ENCODE measurements at places on chromosomes 7 and 10. TPM values are rescaled to one million over a fixed set of nuclear protein-coding genes. Genes with fewer than 3 reads are reported as not detected.

GRCh38 chr7:82049891-82050533 lies 280.2 kb upstream of the HGF start:
- DNase-seq, result no peak

DNA sequence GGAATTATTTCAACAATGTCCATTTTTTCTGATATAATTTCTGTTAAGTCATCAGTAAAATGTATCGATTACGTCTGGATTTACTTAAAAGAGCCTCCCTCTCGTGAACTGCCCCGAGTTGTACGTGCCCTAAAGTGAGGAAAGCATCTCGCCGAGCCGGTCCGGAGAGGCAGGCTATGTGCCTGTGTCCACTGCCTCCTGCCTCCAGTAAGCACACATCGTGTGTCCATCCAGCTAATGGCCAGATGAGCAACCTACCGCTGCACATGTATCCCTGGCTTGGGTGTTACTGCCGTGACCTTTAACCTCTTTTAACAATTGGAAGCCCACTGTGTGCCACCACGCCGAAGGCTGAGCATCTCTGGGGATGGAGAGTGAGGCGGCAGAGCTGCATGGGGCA lies 23.2 kb upstream of the DNAJB6 start:
- DNase-seq, result no peak

DNA sequence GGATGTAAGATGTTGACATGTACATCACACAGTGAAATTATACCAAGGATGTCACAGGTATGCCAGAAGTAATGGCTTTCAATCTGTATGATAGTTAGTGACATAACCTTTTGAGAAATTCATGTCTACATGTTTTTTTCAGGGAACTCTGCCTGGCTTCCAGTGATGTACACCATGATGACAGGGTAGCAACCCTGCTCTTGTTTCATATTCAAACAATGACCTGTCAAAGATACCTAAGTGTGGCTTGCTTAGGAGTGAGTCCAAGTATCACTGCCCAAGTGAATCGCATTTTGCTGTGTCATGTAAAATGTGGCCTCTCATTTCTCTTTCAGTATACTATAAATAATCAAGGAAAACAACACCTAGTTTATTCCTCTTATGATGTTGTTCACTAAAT lies 205.8 kb upstream of the DKK1 start:
- no peak for DNase-seq

DNA sequence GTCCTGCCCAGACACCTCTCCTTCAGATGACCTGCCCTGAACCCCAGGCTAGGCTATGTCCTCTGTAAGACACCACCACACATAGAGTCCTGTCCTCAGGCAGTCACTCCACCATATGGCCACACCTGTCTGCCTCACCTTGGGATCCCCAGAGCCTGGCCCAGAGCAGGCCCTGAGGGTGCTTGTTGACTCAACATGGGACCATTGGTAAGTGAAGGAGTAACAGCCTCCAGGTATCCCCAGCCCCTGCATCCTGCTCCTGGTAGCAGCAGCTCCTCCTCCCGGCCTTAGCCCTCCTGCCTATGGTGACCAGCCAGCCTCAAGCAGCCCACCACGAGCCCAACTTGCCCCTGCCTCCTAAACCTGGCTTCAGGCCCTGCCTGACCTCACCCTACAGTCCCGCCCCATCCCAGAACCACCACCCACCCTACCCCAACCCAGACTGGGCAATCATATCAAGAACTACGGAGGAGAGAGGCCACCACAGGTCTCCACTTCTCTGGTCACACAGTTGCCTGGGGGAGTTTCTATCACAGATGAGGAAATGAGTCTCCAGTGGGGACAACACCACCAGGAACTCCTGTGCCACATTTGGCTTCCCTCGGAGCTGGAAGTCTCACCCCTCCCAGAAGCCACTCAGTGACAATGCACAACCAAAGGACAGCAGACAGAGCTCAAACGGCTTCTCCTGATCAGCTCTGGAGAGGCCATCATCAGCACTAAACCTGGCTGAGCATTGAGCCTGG lies 136.6 kb downstream of the GRID1 start:
- DNase-seq, result no peak

GRCh38 chr10:5888843-5889623 lies 660 bp downstream of the ANKRD16 start:
- peak; percentile 70 for DNase-seq

DNA sequence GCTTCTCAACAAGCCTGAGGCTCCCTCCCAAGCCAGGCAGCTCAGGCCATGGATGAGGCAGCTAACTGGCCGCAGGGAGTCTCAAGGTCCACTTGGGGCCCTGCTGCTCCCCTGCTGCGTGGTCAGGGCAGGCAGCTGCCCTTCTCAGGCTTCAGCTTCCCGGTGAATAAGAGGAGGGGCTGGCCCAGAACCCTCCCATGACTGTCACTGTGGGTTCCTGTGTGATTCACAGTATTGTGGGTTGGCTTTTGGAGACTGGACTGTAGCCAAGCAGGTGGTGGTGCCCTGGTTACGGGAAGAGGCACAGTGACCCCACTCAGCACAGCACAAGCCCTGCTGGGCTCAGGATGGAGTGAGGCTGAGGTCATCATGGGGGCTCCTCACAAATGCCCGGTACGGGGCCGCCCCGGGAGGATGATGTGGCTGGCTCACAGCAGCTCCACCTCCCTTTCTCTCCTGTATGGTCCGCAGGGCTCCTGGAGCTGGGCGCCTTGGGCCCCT lies 189.8 kb downstream of the HECW1 start:
- no peak for DNase-seq

DNA sequence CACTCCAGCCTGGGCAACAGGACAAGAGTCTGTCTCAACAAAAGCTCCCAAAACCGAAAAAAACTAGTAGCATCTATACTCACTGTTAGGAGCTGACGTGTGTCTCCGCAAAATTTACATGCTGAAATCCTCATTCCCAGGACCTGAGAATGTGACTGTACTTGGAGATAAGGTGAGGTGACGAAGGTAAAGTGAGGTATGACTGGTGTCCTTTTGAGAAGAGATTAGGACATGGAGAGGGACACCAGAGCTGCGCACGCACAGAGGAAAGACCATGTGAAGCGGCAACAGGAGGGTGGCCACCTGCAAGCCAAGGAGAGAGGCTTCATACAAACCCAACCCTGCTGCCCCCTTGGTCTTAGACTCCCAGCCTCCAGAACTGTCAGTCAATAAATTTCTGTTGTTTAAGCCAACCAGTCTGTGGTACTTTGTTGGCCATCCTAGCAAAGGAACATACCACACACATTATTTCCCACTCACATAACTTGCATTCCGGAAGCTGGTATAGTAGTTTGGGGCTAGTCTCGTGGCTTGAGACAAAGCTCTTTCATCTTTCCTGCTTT lies 1154.0 kb upstream of the CELF2 start:
- DNase-seq, result no peak

DNA sequence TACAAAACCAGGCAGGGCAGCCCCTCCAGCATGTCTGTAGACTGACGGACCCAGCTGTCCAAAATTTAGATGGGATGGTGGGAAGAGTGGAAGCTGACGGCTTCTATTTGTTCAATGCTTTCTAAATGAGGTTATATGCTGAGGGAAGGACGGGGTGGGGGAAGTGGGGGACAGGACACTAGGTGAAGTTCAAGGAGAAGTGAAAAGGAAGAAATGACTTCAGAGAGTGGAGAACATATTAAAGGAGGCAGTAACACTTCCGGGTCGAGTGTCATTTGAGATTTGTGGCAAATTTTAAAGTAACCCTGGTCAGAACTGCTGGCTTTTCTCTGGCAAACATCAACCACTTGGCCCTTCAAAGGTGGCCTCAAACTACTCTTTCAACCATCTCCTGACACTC lies 9.4 kb downstream of the PIP4K2A start:
- DNase-seq, result no peak

DNA sequence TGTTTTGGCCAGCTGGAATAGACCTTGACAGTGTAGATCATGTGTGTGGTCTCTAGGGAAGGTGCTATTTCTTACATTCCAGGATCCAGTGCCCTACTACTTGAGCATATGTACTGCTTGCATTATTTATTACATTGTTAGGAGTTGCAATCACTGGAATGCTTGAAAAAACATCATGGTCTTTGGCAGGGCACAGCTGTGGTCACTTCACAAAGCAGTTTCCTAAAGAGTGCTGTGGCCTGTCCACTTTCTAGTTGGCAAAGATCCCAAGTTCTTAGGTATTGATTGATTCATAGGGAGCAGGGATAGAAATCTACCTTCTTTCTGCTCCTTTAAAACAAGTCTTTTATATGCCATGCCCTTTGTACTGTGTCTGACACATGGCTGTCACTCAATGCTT lies 4.6 kb downstream of the C7orf25 start:
- no peak for DNase-seq

DNA sequence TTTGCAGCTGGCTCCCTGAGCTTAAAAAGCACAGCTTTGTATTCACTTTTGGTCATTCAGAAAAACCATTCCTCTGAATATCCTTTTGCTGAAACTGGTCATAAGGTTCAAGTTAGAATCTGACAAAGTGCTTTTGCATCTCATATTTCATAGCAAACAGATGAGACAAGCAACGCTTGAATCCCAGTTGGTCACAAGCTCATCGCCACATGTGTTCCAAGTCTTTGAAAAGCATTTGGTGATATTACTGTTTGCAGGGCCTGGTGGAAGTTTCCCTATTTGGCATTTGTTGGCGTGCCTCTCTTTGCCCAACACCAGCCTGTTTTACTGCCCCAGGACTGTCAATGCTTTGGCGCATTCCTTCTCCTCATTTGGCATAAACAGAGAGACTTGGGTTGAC lies 10.3 kb downstream of the TACC2 start:
- DNase-seq, result peak; percentile 17

DNA sequence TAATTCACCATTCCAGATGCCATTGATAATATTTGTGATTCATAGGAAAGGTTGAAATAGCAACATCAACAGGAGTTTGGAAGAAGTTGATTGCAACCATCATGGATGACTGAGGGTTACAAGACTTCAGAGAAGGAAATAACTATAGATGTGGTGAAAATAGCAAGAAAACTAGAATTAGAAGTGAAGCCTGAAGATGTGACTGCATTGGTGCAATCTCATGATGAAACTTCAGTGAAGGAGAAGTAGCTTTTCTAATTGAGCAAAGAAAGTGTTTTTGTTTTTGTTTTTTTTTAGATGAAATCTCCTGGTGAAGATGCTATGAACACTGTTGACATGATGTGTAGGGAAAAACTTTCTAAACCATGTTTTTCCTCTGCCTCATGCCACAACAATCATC lies 18.7 kb upstream of the CD36 start:
- DNase-seq, result no peak

DNA sequence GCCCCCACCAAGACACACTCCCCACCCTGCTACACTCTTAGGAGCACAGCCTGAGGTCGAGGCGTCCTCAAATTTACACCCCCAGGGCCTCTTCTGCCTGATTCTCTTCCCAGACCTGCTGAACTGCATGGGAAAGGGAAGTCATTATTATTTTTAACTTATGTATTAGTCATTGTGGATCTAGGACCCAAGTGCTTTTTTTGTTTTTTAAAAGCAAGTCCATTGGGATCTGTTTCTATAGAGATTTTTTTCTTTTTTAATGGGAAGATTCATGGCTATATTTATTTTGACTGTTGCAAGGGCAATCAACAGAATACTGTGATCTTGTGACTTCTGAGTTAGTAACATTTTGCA lies 203.8 kb downstream of the ZMYND11 start:
- no peak for DNase-seq

GRCh38 chr10:81820418-81820817 lies 54.6 kb upstream of the NRG3 start:
- no peak for DNase-seq

- peak; percentile 63 for DNase-seq
These were observed 29.2 kb downstream of the GBX1 start for GRCh38 chr7:151138153-151138851.

- no peak for DNase-seq
These were observed 16.4 kb upstream of the NPS start for GRCh38 chr10:127532659-127533058.

DNA sequence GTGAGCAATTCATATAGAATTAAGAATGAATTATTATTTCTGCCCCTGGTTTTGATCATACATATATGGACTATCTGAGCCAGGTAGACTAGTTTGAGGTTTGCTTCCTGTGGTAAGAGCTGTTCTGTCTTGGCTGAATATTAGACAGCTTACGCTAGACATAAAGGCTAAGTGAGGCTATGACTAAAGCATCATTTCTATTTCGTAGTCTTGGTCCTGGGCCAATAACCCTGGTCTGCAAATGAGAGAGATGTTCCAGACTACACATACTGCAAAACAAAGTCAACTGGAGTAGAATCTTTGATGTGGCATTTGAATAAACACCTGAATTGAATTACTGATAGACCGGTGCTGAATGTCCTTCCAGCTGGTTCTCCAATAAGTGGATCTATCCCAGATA lies 40.8 kb upstream of the CACNB2 start:
- DNase-seq, result no peak

- DNase-seq, result no peak
These were observed 81.0 kb upstream of the CACUL1 start for GRCh38 chr10:118835682-118836326.

- no peak for DNase-seq
These were observed 155.9 kb downstream of the ARID5B start for GRCh38 chr10:62057359-62057758.

GRCh38 chr10:48820231-48820630 lies 119.4 kb downstream of the LRRC18 start:
- no peak for DNase-seq

- DNase-seq, result no peak
These were observed 151.2 kb downstream of the CFTR start for GRCh38 chr7:117630907-117631564.

DNA sequence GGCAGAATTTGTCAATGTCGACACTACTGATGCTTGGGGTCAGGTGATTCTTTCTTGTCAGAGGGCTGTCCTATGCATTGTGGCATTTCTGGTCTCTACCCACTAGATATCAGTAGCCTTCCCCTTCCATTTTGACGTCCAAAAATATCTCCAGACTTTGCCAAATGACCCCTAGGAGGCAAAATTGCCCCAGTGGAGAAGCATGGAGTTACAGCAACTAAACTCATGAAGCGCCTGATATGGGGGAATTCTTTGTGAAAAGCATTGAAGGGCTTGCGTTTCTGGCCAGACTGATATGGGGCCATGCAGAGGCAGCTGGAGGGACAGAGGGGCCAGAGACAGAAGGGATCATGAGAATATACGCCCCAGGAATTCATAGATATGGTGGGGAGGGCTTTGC lies 43.6 kb downstream of the ADRB1 start:
- DNase-seq, result no peak

DNA sequence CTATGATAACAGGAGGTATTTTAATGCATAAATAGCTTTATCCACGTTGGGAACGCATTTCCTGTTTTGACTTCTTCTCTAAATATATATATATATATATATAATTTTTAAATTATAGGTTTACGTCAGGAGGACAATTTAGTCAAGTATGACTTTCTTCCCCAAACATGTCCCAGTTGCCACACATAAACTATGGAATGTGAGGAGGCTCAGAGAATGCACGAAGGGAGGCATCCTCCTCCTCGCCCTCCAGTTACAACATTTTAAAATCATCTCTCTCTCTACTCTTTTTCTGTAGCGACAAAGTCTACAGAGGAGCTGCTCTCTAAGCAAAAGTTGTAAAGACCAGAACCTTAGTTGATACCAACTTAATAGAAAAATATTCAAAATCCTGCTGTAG lies 106.9 kb upstream of the LYZL1 start:
- DNase-seq, result no peak

- no peak for DNase-seq
These were observed 58.5 kb upstream of the PIK3CG start for GRCh38 chr7:106806556-106806955.

- no peak for DNase-seq
These were observed 946.9 kb downstream of the SORCS1 start for GRCh38 chr10:106217627-106218026.

The CUL2 gene
- total RNA-seq, result 37.1 TPM

The ELN gene
- 33.2 TPM for total RNA-seq

The TDRD1 gene
- 0.16 TPM for total RNA-seq

The ODAD2 gene
- 2.5 TPM for total RNA-seq

The ZNF736 gene
- 7.6 TPM for total RNA-seq

The FUOM gene
- 25.7 TPM for total RNA-seq

The ELAPOR2 gene
- 8.0 TPM for total RNA-seq

The CALD1 gene
- 1,069 TPM for total RNA-seq
